ENCODE measurements at places on chromosomes 1 and 21. TPM values are rescaled to one million over a fixed set of nuclear protein-coding genes. Genes with fewer than 3 reads are reported as not detected.

The ETNK2 gene
- 0.78 TPM for total RNA-seq

The SLC30A10 gene
- total RNA-seq: not detected

The LEPROT gene
- total RNA-seq: 39.1 TPM

The DPM3 gene
- 54.4 TPM for total RNA-seq

The FOXO6 gene
- total RNA-seq: not detected

The ADAM30 gene
- not detected for total RNA-seq

The CRNN gene
- total RNA-seq: not detected

The ASPM gene
- 39.3 TPM for total RNA-seq

The KCNE2 gene
- total RNA-seq: not detected

The GRHL3 gene
- total RNA-seq: not detected

The CSMD2 gene
- total RNA-seq: 0.37 TPM

The AMPD1 gene
- not detected for total RNA-seq

The UQCRHL gene
- total RNA-seq: 2.2 TPM

All from subcutaneous preadipocyte (primary cell).